ENCODE measurements at places on chromosomes 16 and 17.

DNA sequence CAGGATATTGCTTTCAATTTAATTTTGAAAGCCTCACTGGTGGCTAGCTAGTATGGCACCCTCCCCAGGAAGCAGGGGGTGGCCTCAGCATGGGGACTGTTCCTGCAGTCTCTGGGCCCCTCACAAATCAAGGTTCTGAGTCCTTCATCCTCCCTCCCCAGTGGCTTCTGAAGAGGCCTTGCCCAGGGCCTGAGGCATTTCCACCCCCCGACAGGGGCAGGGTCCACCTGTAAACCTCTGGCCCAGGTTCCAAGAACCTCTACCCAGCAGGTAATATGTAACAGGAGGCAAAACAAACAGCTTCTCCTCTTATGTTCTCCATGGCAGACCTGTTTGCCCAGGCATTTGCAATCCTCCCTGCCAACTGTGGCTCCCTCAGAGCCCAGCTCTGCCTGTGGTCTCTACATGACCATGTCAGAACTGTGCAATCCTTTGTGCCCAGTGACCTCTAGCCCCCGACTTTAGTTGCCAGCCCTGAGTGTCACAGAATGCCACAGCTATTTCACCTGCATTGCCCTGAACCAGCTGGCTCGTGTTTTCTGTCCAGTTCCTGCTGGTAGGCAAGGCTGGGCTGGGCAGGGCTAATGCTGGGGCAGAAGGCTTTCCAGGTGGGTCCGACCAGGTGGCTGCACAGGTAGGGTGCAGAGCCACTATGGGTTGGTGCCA, 14.3 kb downstream of the ACSF2 start:
- DNase-seq, result no peak

- DNase-seq, result no peak
Observed at GRCh38 chr17:28788100-28788499, 44.3 kb downstream of the TRAF4 start.

- DNase-seq, result no peak
Observed at GRCh38 chr16:88317613-88317965, 65.2 kb upstream of the ZNF469 start.

DNA sequence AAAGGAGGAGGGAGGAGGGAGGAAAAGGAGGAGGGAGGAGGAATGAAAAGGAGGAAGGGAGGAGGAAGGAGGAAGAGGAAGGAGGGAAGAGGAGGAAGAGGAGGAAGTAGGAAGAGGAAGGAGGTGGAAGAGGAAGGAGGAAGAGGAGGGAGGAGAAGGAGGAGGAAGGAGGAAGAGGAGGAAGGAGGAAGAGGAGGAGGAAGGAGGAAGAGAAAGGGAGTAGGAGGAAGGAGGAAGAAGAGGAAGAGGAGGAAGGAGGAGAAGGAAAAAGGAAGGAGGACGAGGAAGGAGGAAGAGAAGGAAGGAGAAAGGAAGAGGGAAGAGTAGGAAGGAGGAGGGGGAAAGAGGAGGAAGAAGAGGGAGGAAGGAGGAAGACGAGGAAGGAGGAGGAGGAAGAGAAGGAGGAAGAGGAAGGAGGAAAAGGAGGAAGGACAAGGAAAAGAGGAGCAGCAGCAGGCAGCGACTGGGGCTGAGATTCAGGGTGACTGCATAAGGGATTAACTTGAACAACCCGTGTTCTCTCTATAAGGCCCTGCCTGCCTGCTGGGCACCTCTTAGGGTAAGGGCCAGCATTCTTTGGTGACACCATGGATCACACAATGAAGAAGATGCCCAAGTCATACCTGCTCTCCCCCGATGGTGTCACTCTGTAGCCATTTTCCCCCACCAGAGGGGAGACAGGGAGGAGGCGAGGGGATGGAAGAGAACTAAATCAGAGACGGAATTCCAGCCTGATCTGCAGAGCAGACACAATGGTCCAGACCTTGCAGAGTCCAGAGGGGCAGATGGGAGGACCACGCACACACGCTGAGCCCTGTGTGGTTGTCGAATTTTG, 1.4 kb upstream of the IL34 start:
- DNase-seq, result no peak

GRCh38 chr17:49431743-49432142, 17.1 kb upstream of the PHB1 start:
- no peak for DNase-seq

DNA sequence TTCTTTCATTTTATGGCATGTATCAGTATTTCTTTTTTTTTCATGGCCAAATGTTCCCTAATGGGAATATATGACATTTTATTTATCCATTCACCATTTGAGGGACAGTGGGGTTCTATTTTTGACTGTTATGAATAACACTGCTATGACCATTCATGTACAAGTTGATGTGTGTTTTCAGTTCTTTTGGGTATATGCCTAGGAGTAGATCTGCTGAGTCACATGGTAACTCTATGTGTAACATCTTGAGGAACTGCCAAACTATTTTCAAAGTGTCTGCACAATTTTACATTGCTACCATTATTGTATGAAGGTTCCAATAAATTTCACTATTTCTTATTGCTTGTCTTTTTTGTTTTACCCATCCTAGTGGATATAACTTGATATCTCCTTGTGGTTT, 223.0 kb downstream of the TANC2 start:
- DNase-seq, result no peak

DNA sequence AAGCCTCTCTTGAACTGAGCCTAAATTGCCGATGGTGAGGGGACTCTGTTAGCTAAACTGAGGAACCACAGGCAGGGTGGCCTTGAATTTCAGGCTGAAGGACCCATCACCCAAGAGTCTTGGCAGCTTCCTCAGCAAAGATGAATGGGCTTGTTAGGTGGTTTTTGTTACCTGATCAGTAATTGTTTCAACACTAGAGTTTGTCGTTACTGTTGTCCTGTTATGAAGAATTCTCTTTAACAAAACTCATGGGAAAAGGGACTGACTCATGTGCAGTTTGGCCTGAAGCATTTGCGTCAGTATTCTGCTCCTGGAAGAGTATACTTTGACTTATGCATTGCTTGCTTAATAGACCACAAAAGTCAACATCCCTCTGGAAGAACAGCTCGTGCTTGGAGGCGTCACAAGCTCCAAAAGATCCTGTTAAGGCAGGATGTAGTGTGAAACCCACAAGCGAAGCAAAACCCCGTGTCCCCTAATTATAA, 206.0 kb downstream of the IRX3 start:
- DNase-seq, result no peak

DNA sequence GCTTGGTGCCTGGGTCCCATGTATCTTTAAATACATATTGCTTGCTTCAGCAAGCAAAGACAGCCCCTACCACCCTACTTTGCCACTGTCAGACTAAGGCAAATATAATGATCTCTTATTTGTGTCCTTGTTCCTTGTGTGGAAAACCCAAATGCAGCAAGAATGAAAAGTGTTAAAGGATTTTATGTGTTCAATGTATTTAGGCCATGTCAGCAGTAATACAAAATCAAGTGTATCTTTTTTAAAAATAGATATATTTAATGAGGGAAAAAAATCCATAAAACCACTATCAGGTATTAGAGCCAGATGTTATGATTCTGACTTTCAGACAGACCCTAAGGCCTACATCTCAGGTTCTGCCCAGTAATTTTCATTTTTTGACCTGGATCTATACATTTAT, 374.5 kb downstream of the SEC14L1 start:
- no peak for DNase-seq

All from T-helper 2 cell (primary cell).